ENCODE measurements at places on chromosomes 6 and 20.

DNA sequence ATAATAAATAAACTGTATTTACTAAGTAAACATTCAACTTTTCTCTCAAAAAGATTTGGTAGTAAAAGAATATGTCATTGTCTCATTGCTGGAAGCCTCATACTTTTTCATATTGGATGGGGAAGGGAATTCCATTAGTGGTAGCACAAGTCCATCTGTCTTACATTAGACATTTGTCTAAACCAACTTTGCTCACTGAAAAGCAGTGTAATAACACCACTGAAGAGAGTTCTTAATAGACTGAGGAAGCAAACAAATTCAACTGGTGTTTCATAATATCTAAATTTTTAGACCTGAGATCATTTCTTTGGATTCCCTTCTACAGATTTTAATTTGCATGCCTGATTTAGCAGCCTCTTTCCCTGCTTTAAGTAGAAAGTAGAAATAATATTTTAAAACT lies 62.7 kb downstream of the PLCB1 start:
- peak; percentile 19 for DNase-seq

DNA sequence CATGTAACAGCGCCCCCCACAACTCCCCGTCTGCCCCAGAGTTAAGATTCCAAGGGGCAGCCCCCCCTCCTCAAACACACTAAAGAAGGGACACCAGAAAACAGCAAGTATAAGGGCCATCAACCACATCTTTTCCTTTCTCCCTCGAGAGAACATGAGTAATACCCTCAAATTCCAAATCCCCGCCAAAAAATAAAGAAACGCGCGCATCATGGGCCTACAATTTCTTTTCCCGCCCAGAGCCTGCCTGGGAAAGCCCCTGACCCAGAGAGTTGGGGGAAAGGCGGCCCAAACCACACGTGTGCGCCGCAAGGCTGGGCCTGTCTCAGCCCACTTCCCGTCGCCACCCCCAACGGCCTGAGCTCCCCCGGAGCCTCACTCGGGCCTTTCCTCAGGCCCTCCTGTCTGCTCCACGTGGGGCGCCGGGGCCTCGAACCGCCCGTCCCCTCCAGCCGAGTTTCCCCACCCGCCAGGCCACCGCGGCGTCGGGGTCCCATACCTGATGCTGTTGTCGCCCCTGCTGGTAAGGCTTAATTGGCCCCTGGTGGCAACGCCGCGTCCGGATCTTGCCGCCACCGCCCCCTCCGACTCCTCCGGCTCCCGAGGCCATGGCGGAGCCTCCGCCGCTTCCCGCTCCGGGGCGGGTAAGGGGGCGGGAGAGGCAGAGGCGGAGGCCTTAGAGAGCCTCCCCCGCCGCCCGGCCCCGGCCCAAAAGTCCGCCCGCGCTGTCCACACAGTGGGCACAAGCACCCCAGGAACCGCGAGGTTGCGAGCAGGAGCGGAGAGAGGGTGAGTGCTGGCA lies 746 bp downstream of the NUP153 start:
- DNase-seq: peak; percentile 67

- no peak for DNase-seq
Measured at GRCh38 chr20:61271312-61272231, 19.5 kb downstream of the CDH4 start.

DNA sequence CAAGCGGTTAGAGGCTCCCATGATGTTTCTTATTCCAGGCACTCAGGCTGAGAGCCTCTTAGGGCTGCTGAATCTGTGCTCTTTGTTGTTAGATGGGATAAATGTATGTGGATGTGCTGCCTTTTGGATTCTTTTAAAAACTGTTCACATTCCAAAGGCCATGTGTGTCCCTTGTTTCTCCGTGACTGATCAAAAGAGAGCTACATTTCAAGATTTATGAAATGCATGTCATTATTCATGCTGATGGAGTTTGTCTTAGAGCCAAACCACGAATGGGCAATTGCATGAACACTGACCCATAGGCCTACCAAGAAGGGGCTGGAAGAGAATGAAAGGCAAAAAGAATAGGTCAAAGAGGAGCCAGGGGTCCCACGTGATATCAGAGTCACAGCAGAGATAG lies 104.9 kb upstream of the TSHZ2 start:
- no peak for DNase-seq

GRCh38 chr6:34922177-34922663 lies 33.2 kb downstream of the ANKS1A start:
- DNase-seq: peak; percentile 81

DNA sequence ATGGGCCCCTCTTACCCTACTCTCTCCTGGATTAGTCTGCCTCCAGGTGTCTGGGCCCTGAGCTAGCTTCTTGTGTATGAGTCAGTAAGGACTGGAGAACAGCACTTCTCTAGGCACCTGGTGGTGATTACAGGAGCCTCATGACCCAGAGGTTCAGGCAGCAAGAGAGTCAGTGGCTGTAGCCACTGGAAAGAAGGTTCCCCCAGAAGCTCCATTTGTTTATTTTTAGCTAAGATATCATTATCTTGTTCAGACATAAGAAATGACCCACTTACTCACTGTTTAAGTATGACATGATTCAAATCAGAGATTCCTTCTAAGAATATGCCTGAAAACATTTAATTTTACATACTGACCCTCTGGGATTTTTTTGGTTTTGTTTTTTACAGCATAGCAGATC lies 23.6 kb upstream of the SLC4A11 start:
- DNase-seq: peak; percentile 69

- DNase-seq: no peak
Measured at GRCh38 chr6:158663625-158664165, 13.8 kb downstream of the SYTL3 start.

- DNase-seq: no peak
Measured at GRCh38 chr6:5679691-5680090, 327.0 kb downstream of the NRN1 start.

DNA sequence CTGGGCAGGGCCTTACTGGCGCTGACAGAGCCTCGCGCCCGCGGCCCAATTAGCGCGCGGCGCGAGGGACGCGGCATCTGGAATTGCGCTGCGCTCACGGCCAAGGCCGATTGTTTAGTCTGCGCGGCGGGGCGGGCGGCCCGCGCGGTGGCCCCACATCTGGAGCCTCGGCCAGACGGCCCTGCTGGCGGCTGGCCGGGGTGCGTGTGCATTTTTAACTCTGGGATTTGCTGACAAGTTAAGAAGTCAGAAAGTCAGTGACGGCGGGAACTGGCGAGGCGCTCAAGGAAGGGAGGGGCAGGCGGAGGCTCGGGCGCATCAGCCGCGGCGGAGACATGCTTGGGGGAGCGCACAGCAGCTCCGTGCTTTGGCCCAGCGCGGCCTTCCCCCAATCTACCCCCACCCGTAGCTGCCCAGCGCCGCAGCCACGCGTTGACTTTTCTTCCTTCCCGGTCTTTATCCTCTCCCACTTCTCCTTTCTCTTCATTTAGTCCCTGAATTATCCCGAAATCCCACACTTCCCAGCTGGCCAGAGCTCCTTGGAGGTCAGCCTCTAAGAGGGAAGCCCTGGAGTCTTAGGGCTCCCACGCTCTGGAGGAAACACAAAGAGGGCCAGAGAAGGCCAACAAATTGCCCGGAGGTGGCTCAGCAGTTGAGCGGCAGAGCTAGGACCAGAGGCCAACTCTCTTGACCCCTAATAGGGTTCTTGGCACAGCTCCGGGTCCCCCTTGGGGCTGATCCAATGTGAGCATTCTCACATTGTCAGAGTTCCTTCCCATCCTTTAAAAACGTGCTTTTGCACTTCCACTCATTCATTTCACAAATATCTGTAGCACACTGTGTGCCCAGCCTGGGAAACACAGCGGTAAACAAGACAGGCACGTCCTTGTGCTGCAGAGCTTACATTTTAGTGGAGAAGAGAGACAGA lies 40.8 kb upstream of the FOXP4 start:
- DNase-seq: peak; percentile 88

GRCh38 chr20:57895161-57895855 lies 185.5 kb upstream of the PMEPA1 start:
- no peak for DNase-seq

- no peak for DNase-seq
Measured at GRCh38 chr20:16219182-16219581, 354.1 kb downstream of the KIF16B start.

- DNase-seq: no peak
Measured at GRCh38 chr6:143505111-143505510, 6.4 kb downstream of the FUCA2 start.

DNA sequence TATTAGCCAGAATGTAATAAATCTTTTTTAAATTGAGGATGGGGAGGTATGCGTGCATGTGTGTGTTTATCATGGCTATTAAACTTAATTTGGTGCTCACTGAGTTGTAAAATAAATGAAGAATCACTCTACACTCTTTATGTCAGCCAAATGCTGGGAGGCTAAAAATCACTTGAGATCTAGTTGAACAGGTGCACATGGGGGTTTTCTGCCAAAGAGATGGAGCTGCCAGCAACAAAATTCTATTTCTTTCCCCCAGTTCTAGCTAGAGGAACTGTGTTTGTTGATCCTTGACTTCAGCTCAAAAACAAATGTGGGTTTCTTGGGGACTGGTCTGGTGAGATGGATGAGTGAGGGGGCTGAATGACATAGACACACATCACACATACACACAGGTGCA lies 183.3 kb upstream of the BTBD3 start:
- DNase-seq: no peak

DNA sequence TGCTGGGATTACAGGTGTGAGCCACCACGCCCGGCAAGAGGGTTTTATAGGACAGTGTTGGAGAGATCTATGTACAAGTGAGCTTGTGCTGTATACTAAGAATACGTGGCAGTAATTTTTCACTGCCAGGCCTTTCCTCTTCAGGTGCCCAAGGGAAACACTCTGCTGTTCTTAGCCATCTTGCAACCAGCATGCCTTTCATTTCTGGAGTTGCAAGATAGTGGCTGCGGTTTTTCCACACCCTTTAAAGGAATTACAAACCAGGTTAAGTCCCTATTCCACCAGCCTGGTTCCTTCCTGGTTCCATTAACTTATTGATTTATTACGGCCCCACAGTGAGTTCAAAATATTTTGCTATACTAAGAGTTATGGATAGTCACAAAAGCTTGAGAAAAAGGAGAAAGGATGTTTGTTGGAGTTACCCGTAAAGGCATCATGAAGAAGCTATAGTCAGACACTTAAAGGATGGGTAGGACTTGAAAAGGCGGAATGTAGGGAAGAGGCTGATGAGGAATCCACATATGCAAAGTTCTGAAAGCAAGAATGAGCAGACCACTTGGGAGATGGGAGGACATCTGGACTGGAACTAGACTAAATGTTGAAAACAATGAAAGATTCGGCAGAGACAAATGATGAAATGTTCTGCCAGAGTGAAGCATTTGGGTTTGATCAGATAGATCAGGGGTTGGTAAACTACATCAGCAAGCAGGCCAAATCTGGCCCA lies 61.4 kb upstream of the ASIP start:
- DNase-seq: no peak

- DNase-seq: no peak
Measured at GRCh38 chr6:35972471-35973367, 51.7 kb downstream of the SLC26A8 start.

DNA sequence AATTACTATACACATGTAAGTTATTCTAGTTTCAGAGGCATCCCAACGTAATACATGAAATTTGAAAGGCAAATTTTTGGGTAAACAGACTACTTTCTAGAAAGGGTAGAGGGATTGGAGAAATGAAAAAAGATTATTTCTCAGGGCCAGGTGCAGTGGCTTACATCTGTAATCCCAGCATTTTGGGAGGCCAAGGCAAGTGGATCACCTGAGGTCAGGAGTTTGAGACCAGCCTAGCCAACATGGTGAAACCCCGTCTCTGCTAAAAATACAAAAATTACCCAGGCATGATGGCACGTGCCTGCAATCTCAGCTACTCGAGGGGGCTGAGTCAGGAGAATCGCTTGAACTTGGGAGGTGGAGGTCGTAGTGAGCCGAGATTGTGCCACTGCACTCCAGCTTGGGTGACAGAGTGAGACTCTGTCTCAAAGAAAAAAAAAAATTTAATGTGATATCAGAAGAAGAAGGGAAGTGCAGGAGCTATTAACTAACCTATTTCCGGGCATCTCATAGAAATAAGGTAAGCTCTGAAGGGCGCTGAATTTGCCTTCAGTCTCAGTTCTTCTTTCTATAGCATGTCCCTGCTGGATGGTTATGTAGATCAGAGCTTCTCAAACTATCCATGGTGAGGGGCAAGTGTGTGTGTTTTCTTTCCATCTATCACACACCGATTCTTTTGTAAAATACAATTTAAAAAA lies 100.3 kb upstream of the MTHFD1L start:
- DNase-seq: no peak

- no peak for DNase-seq
Measured at GRCh38 chr6:91376686-91377085, 789.8 kb upstream of the MAP3K7 start.

GRCh38 chr6:88133718-88134117 lies 32.4 kb downstream of the CNR1 start:
- no peak for DNase-seq

- DNase-seq: peak; percentile 60
Measured at GRCh38 chr6:27608916-27609883, 136.3 kb upstream of the ZNF184 start.

DNA sequence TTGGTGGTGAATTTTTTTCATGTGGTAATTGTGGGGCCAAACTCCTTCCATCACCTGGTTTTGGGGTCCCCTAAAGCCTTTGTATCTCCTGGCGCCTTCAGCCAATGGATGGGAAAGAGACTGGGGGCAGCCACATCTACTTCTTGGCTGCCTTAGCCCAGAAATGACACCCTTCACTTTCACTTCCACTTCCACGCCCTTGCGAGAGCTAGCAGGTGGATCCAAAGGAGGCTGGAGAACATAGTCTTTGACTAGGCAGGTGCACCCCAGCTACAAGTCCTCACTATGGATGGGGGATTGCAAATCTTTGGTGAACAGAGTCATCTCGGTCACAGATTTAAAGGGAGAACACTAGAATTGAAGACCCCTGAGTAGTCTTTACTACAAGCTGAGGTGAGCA lies 70.8 kb downstream of the NDUFAF5 start:
- no peak for DNase-seq

DNA sequence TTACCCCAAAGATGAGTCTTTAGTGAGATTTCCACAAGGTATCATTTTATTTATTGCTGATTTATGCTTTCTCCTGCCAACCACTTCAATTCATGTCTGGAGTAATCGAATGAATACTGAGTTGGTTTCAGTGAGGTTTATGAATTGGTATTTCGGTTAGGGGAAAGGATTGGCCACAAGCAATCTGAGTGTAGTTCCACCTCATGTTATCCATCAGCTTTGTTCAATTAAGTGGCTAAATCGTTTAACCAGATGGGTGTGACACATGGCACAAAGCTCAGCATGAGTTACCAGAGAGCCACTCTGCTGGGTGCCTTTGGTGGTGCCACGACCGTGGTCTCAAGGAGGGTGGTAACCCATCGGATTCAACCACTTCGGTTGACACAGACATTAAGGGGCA lies 148.2 kb downstream of the FNDC1 start:
- no peak for DNase-seq

GRCh38 chr6:134721060-134721405 lies 228.9 kb downstream of the ALDH8A1 start:
- peak; percentile 40 for DNase-seq

GRCh38 chr6:108598305-108598863 lies 37.7 kb downstream of the FOXO3 start:
- DNase-seq: peak; percentile 47
